ENCODE measurements at places on chromosomes 1 and 21.

DNA sequence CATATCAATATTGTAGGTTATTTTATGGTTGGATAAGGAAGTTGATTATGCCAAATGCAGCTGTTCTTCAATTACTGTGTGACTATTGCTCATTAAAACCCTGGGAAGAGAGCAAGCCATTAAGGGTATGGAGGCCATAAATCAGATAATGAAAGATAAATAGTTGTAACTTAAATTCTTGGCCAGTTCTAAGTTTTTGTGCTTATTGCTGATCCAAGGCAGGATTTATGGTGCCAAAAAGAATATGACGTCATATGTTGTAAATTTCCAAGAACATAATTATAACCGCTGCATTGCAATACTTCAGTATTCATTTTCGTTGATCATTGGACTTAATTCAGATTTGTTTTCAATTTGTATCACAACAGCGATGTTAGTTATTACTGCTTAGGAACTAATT lies 211.6 kb downstream of the LRRC40 start:
- H3K4me3 ChIP-seq: no peak overlapping the region
- H3K27me3 ChIP-seq: no peaks in the 10 kb centered on the region
- H3K36me3 ChIP-seq: no peaks in the 10 kb centered on the region
- no peak for DNase-seq
- no peak overlapping the region for H3K27ac ChIP-seq

GRCh38 chr1:154348429-154349076 lies 23.2 kb downstream of the ATP8B2 start:
- no peaks in the 10 kb centered on the region for H3K4me1 ChIP-seq
- H3K27me3 ChIP-seq: no peaks in the 10 kb centered on the region
- H3K36me3 ChIP-seq: peaks cover 55% of the 10 kb centered on the region
- H3K4me3 ChIP-seq: no peak overlapping the region
- DNase-seq: no peak

GRCh38 chr1:100459358-100460114 lies 78.4 kb upstream of the GPR88 start:
- DNase-seq: peak; percentile 67
- H3K4me1 ChIP-seq: peaks cover 13% of the 10 kb centered on the region

DNA sequence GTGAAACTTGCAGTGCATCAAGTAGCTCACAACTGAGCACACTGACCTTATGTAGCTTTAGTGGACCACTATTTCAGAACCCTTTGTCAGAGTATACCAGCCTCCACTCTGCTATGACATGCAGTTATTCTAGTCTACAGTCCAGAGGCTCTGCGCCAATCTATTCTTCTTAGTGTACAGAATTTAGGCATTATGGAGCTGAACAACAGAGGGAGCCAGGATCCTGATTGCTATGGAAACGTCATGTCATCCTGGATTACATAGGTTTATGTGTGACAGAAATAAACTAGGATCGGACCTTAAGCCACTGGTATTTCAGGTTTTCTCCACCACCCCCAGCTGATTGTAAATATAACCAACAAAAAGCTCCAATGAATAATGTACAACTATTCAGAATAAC lies 48.1 kb upstream of the EEIG2 start:
- H3K27ac ChIP-seq: no peak overlapping the region
- H3K4me3 ChIP-seq: no peak overlapping the region
- no peaks in the 10 kb centered on the region for H3K4me1 ChIP-seq
- H3K36me3 ChIP-seq: peaks cover 5% of the 10 kb centered on the region
- H3K27me3 ChIP-seq: no peaks in the 10 kb centered on the region

DNA sequence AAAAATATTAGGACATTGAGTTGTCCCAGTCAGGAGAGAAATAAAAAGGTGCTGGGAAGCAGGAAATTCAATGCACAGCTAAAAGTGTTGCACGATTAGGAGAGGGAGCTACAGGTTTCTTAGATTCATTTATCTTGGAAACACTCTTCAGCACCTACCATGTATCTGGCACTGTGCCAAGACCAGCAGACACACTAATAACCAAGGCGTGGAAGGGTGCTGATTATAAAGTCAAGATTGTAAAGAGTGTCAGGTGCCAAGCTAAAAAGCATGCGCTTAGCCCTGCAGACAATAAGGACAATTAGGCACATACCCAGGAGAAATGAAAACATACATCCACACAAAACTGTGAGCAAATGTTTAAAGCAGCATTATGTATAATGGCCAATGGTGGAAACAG lies 129.9 kb downstream of the DSCAM start:
- H3K27me3 ChIP-seq: no peaks in the 10 kb centered on the region
- no peak overlapping the region for H3K27ac ChIP-seq
- H3K4me3 ChIP-seq: no peak overlapping the region
- H3K36me3 ChIP-seq: peaks cover 5% of the 10 kb centered on the region
- no peak for DNase-seq

GRCh38 chr1:240652961-240653409 lies 41.0 kb upstream of the GREM2 start:
- no peak for DNase-seq
- H3K4me1 ChIP-seq: no peaks in the 10 kb centered on the region
- H3K27ac ChIP-seq: no peak overlapping the region
- H3K4me3 ChIP-seq: no peak overlapping the region
- no peaks in the 10 kb centered on the region for H3K27me3 ChIP-seq

- H3K4me3 ChIP-seq: no peak overlapping the region
- no peaks in the 10 kb centered on the region for H3K36me3 ChIP-seq
- no peaks in the 10 kb centered on the region for H3K27me3 ChIP-seq
- no peak for DNase-seq
- no peaks in the 10 kb centered on the region for H3K4me1 ChIP-seq
Observed at GRCh38 chr1:15748264-15748663, 6.0 kb downstream of the TMEM82 start.

GRCh38 chr1:115184951-115185331 lies 95.6 kb upstream of the TSPAN2 start:
- no peak overlapping the region for H3K27ac ChIP-seq
- H3K4me1 ChIP-seq: no peaks in the 10 kb centered on the region
- no peak overlapping the region for H3K4me3 ChIP-seq
- H3K36me3 ChIP-seq: no peaks in the 10 kb centered on the region
- no peak for DNase-seq

DNA sequence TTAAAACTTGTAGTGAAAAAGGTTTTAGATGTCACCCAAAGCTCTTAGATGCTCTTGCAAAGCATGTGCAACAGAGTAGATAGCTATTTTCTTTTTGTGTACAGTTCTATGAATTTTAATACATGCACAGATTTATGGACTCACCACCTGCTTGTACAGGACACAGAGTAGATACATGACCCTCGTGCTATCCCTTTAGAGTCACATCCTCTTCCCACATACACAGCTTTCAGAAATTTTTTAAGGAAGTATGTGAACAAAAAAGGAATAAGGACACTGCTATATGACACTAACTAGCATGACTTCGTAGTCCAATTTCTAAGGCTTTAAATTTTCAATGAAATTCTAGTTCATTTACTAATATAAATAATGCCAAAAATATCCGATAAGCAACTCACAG lies 60.9 kb downstream of the ABL2 start:
- H3K27ac ChIP-seq: no peak overlapping the region
- DNase-seq: no peak
- H3K4me1 ChIP-seq: peaks cover 3% of the 10 kb centered on the region
- no peaks in the 10 kb centered on the region for H3K27me3 ChIP-seq
- H3K4me3 ChIP-seq: no peak overlapping the region
- no peaks in the 10 kb centered on the region for H3K36me3 ChIP-seq

GRCh38 chr1:57696904-57697303 lies 273.0 kb upstream of the DAB1 start:
- no peak overlapping the region for H3K4me3 ChIP-seq
- no peaks in the 10 kb centered on the region for H3K4me1 ChIP-seq

DNA sequence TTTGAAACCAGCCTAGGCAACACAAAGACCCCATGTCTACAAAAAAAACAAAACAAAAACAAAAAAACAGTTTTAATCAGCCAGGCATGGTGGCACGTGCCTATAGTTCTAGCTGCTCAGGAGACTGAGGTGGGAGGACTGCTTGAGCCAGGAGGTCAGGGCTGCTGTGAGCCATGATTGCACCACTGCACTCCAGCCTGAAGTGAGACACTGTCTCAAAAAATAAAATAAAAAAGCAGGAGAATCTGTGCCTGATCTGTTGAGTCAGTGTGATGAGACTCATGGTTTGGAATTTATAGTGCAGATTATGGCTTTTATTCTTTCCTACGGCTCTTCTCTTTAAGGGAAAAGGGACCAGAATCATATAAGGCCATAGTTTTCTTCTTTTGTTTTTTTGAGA lies 16.5 kb downstream of the TRIT1 start:
- H3K4me3 ChIP-seq: no peak overlapping the region
- H3K27ac ChIP-seq: no peak overlapping the region
- H3K4me1 ChIP-seq: no peaks in the 10 kb centered on the region
- DNase-seq: no peak

DNA sequence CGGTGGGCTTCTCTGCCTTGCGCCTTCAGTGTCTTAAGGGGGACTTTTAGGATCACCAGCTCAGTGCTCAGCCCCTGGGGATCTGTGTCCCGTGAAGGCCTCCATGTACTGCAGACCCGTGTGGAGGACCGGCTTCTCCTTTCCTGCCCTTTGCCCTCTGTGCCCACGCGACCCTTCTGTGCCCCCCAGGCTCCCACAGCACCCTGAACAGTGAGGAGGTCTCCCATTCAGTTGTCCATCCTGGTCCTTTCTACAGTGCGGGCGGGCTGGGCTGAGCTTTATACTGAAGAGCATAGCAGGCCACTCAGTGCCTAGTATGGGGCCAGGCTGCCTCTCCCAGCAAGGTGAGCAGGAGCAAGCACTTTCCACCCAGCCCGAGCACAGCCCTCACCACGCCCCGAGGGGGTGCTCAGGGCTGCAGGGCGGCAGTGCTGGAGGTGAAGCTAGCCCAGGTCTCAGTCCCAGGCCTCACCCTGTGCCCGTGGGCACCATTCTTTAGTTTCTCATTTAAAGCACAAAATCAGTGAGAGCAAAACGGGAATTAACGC lies 7.6 kb upstream of the TFF1 start:
- no peaks in the 10 kb centered on the region for H3K4me1 ChIP-seq
- H3K36me3 ChIP-seq: no peaks in the 10 kb centered on the region
- no peak overlapping the region for H3K4me3 ChIP-seq
- no peak overlapping the region for H3K27ac ChIP-seq
- H3K27me3 ChIP-seq: no peaks in the 10 kb centered on the region

GRCh38 chr1:36268981-36269380 lies 37.2 kb upstream of the SH3D21 start:
- DNase-seq: no peak
- no peaks in the 10 kb centered on the region for H3K4me1 ChIP-seq
- H3K36me3 ChIP-seq: peaks cover 41% of the 10 kb centered on the region
- H3K27ac ChIP-seq: no peak overlapping the region

GRCh38 chr1:205493241-205494085 lies 11.0 kb upstream of the CDK18 start:
- H3K27me3 ChIP-seq: no peaks in the 10 kb centered on the region
- H3K27ac ChIP-seq: no peak overlapping the region
- DNase-seq: no peak
- no peaks in the 10 kb centered on the region for H3K36me3 ChIP-seq
- no peak overlapping the region for H3K4me3 ChIP-seq
- H3K4me1 ChIP-seq: peaks cover 4% of the 10 kb centered on the region

- no peaks in the 10 kb centered on the region for H3K27me3 ChIP-seq
- H3K27ac ChIP-seq: no peak overlapping the region
- no peaks in the 10 kb centered on the region for H3K36me3 ChIP-seq
- no peaks in the 10 kb centered on the region for H3K4me1 ChIP-seq
- no peak for DNase-seq
Observed at GRCh38 chr1:111565079-111565478, 54.5 kb upstream of the RAP1A start.

- no peak for DNase-seq
- no peaks in the 10 kb centered on the region for H3K4me1 ChIP-seq
- H3K27ac ChIP-seq: no peak overlapping the region
- H3K36me3 ChIP-seq: peaks cover 23% of the 10 kb centered on the region
- no peak overlapping the region for H3K4me3 ChIP-seq
Observed at GRCh38 chr1:110393691-110394492, 3.1 kb upstream of the SLC16A4 start.

- no peak for DNase-seq
- H3K27me3 ChIP-seq: no peaks in the 10 kb centered on the region
- no peaks in the 10 kb centered on the region for H3K4me1 ChIP-seq
- H3K27ac ChIP-seq: no peak overlapping the region
- peaks cover 7% of the 10 kb centered on the region for H3K36me3 ChIP-seq
- H3K4me3 ChIP-seq: no peak overlapping the region
Observed at GRCh38 chr1:185213091-185213490, 56.1 kb downstream of the SWT1 start.

GRCh38 chr1:85484264-85484663 lies 19.3 kb upstream of the DDAH1 start:
- no peak overlapping the region for H3K4me3 ChIP-seq
- H3K36me3 ChIP-seq: no peaks in the 10 kb centered on the region
- no peaks in the 10 kb centered on the region for H3K27me3 ChIP-seq
- H3K27ac ChIP-seq: no peak overlapping the region
- DNase-seq: no peak
- H3K4me1 ChIP-seq: no peaks in the 10 kb centered on the region

DNA sequence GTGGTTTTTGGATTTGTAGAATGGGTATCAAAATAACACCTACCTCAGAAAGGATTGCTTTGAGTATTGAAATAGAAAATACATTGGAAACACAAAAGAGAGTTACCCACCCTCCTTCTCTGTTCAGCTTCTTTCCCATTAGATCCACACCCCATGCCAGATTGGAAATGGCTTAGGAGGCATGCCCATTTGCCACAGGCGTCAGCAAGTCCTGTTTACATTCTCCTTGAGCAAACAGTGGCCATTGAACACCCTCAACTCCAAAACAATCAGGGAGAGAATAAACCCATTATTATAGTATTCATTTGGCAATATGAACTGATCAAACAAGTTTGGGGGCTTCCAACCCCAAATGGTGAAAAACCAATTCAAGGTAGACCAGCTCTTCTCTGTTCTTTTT lies 2.4 kb downstream of the ELAPOR1 start:
- no peak overlapping the region for H3K27ac ChIP-seq
- H3K4me3 ChIP-seq: no peak overlapping the region
- H3K36me3 ChIP-seq: no peaks in the 10 kb centered on the region
- H3K27me3 ChIP-seq: peaks cover 23% of the 10 kb centered on the region
- DNase-seq: no peak
- H3K4me1 ChIP-seq: no peaks in the 10 kb centered on the region

DNA sequence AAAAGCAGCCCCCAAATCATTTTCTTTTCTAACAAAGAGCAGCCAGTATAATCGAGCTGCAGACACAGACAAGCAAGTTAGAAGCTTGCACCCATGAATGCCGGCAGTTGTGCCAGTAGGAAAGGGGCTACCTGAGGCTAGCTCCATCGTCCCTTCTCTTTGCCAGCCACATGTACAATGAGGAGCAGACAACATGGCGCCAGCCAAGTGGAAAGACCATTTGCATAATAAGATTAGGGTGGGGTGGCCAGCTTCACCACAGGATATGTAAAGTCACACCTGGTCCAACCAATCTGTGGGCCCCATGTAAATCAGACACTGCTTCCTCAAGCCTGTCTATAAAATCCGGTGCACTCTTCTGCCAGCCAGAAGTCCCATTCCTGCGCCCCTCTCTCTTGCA lies 103.7 kb downstream of the CCDC185 start:
- H3K27ac ChIP-seq: no peak overlapping the region
- no peak overlapping the region for H3K4me3 ChIP-seq
- H3K27me3 ChIP-seq: no peaks in the 10 kb centered on the region
- H3K4me1 ChIP-seq: no peaks in the 10 kb centered on the region
- H3K36me3 ChIP-seq: no peaks in the 10 kb centered on the region

- peaks cover 62% of the 10 kb centered on the region for H3K36me3 ChIP-seq
- H3K27me3 ChIP-seq: no peaks in the 10 kb centered on the region
- H3K4me3 ChIP-seq: peak overlapping the region; percentile 7
Observed at GRCh38 chr1:161000736-161001480, 20.0 kb downstream of the F11R start.
